ENCODE measurements at places on chromosomes 2 and 18. TPM values are rescaled to one million over a fixed set of nuclear protein-coding genes. Genes with fewer than 3 reads are reported as not detected.
A peak's percentile ranks its signal among the peaks of the same experiment; 100 is the strongest.

GRCh38 chr2:173520918-173521317, 166.2 kb downstream of the CDCA7 start:
- no peak for DNase-seq

- DNase-seq: no peak
Measured at GRCh38 chr18:1353025-1353424, 448.4 kb downstream of the ADCYAP1 start.

GRCh38 chr2:100237770-100238169, 84.5 kb downstream of the LONRF2 start:
- no peak for DNase-seq

DNA sequence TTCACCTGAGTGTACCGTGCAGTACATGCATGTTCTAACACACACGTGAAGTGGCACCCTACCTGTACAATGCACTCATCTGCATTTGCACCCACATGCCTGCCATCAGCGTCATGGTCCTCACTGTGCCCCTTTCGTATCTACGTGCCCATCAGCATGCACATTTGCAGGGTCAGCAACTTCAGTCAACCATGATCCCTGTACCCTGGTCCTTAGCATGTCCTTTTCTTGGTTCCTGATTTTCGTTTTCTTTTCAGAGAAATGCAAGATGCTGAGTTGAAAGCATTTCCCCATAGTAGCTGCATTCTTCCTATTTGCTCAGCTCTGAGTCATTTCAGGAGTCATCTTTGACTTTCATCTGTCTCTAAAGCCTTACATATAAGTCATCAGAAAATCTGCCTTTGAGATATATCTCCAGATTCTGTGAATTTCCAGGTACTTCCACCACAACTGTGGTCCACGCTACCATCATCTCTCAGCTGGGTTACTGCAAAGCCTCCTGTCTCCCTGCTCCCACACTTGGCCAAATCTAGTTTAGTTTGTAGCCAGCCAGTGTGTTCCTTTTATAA, 14.7 kb upstream of the PUM2 start:
- DNase-seq: no peak

DNA sequence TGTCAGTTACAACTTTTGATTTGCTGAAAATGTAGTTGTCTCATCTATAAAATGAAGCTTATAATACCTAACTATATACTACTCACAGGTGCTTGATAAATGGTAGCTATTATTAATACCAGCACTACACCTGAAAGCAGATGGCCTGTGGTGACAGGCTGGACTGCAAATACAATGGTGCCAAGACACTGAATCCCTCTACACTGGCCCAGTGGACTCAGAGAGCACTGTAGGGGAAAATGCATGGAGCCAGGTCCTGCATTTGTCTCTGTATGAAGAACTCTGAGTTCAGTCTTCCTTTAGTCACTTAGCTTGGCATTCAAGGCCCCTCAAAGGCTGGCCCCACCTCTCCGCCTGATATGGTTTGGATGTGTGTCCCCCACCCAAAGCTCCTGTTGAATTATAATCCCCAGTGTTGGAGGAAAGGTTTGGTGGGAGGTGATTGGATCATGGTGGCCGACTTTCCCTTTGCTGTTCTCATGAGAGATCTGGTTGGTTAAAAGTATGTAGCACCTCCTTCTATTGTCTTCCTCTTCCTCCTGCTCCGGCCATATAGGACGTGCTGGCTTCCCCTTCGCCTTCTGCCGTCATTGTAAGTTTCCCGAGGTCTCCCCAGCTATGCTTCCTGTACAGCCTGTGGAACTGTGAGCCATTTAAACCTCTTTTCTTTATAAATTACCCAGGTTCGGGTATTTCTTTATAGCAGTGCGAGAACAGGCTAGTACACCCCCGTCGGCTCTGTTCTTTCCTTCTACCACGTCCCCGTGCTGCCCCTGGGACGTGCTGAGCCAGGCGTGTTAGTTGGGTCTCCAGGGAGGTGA, 11.1 kb upstream of the NTSR2 start:
- no peak for DNase-seq

DNA sequence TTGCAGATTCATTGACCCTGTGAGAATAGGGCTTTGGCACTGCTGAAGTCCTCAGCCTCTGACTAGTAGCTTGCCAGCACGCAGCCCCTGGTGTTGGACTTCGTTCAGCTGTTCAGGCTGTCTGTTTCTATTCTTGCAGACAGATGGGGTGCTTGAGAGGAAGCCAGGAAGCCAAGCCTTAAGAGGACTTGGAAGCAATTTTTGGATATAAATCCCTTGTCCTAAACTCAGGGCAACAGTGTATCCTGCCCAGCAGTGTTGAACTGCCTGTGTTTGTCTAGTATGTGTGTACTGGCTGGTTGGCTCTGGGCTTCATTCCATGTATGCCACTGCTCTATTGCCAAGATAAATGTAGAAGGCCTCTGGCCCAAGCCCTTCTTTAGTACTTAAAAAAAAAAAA, 108.6 kb downstream of the COMMD1 start:
- peak; percentile 12 for DNase-seq

GRCh38 chr2:97688062-97688827, 18.7 kb downstream of the C2orf92 start:
- no peak for DNase-seq

GRCh38 chr2:193963472-193964119, 1693.4 kb upstream of the SLC39A10 start:
- DNase-seq: peak; percentile 48

DNA sequence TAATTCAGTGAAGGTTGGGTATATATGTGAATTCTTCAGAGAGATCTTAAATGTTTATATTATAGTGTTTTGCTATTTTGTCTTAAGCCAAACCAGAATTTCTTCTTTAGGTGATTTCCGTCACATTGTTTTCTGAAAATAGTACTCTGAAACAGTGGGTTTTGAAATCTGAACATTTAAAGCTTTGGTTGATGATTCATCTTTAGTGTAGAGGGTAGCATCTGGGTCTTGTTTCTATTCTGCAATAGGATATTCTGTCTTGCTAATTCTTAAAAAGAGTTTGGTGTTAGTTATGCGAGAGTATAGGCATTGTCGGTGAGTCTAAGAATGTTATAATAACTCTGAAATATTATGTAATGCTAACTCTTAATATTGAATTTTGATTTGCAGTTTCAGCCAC, 69.6 kb upstream of the FAM237A start:
- no peak for DNase-seq

DNA sequence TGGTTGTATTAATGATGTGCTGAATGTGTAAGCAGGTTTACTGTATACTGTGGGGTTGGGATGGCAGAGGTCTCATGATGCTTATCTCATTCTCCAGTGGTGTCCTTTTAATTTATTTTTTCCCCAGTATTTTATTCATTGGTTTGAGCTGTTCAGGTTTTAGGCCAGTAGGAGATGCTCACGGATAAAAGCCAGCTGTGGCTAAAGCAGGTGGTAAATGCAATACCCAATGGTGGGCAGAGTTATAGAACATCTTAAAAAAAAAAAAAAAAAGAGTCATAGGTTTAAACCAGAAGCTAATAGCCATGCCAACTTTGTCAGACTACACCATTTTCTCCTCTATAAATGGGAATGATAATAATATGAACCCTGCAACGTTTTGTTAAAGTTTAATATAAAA, 57.8 kb upstream of the NEUROD1 start:
- peak; percentile 10 for DNase-seq

- no peak for DNase-seq
Measured at GRCh38 chr2:146227152-146228019, 1617.4 kb upstream of the ACVR2A start.

DNA sequence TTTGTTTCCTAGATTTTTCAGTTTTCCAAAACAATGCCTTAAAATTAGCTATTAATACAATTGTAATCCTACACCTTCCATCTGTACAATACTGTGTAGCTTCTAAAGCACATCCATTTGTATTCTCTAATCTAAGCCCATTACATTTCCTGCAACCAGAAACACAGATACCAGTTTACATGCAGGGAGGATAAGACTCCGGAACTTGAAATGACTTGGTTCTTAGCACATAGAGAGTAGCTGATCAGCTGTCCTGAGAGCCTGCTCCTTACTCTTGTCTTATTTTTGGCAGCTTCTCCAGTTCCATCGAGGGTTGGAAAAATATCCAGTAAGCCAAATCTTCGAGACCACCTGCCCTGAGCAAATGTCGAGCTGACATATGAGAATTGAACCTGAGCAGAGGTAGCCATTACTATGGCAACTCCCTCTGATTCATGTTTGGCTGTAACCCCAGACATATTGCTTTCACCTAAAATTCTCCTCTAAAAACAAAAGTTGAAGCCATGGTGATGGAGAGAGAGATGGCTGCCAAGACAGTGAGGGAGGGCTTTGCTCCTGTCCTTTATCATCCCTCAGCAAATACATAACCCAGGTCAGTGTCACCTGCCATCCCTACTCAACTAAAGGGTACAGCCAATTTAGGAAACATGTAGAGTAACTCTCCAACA, 542.8 kb downstream of the IRS1 start:
- no peak for DNase-seq

GRCh38 chr18:42229211-42230210, 274.5 kb downstream of the PIK3C3 start:
- no peak for DNase-seq

The SH3RF3 gene
- total RNA-seq: 0.45 TPM

The MFSD2B gene
- 0.72 TPM for total RNA-seq

The AQP12B gene
- total RNA-seq: not detected

The FAP gene
- total RNA-seq: 3.3 TPM

The KCTD1 gene
- total RNA-seq: 13.8 TPM

The KATNAL2 gene
- total RNA-seq: 6.8 TPM

The PLEK gene
- not detected for total RNA-seq

The SLC9A4 gene
- total RNA-seq: not detected

The TEKT4 gene
- not detected for total RNA-seq

Measured in H4 (cell line).